Astrocyte (in vitro differentiated cells and primary cell): ENCODE measurements at places on chromosomes 7 and 10.

- no peak overlapping the region for H3K4me3 ChIP-seq
- no peak for DNase-seq
- H3K27me3 ChIP-seq, result no peaks in the 10 kb centered on the region
- no peaks in the 10 kb centered on the region for H3K36me3 ChIP-seq
- no peak overlapping the region for H3K27ac ChIP-seq
- peaks cover 5% of the 10 kb centered on the region for H3K4me1 ChIP-seq
Measured at GRCh38 chr10:112797855-112798254, 152.2 kb upstream of the TCF7L2 start.

- no peak overlapping the region for H3K27ac ChIP-seq
- DNase-seq, result no peak
- no peak overlapping the region for H3K4me3 ChIP-seq
- H3K4me1 ChIP-seq, result peaks cover 22% of the 10 kb centered on the region
Measured at GRCh38 chr10:62248465-62248864, 20.2 kb downstream of the RTKN2 start.

- no peak overlapping the region for H3K27ac ChIP-seq
- no peak for DNase-seq
- H3K4me3 ChIP-seq, result no peak overlapping the region
- H3K36me3 ChIP-seq, result no peaks in the 10 kb centered on the region
Measured at GRCh38 chr10:130761788-130762301, 549.7 kb downstream of the TCERG1L start.

DNA sequence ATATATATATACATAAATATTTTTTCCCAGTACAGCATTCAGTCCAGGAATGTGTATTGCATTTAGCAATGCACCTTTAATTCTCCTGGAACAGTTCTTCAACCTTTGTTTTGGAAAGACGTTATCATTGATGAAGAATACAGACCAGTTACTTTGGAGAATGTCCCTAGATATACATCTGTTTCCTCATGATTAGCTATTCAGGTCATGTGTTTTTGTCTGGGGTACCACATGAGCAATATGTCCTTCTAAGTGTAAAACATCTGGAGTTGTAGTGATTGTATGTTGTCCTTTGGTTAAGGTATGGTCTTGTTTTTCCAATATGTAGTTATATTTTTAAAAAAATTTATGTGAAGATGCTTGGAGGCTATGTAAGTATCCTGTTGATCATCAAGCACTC, 10.2 kb downstream of the BZW2 start:
- H3K27me3 ChIP-seq, result no peaks in the 10 kb centered on the region
- H3K27ac ChIP-seq, result no peak overlapping the region
- peaks cover 13% of the 10 kb centered on the region for H3K4me1 ChIP-seq
- no peak overlapping the region for H3K4me3 ChIP-seq
- no peaks in the 10 kb centered on the region for H3K36me3 ChIP-seq

DNA sequence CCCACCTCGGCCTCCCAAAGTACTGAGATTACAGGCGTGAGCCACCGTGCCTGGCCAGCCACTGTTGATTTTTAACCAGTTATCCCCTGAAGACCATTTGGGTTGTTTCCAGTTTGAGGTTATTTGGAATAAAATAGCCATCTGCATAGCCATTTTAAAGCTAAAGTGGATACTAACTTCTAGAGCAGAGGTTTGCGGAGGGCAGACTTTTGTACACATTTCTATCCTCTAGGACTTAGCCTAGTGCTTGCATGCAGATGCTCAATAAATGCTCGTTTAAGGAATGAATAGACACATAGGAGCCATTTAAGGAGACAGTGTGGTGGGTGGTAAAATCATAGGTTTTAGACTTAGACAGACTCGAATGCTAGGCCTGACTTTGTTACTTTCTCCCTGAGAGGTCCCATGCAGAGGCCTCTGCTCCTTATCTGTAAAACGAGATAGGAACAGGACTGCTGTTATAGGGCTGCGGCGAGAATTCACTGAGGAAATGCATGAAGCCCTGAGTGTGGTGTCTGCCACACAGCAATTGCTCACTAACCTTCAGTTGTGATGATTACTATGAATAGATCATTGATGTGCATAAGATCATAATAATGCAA, 75.9 kb downstream of the PFKFB3 start:
- H3K4me1 ChIP-seq, result peaks cover 15% of the 10 kb centered on the region
- H3K27me3 ChIP-seq, result no peaks in the 10 kb centered on the region
- peak overlapping the region; percentile 44 for H3K27ac ChIP-seq
- H3K4me3 ChIP-seq, result no peak overlapping the region

DNA sequence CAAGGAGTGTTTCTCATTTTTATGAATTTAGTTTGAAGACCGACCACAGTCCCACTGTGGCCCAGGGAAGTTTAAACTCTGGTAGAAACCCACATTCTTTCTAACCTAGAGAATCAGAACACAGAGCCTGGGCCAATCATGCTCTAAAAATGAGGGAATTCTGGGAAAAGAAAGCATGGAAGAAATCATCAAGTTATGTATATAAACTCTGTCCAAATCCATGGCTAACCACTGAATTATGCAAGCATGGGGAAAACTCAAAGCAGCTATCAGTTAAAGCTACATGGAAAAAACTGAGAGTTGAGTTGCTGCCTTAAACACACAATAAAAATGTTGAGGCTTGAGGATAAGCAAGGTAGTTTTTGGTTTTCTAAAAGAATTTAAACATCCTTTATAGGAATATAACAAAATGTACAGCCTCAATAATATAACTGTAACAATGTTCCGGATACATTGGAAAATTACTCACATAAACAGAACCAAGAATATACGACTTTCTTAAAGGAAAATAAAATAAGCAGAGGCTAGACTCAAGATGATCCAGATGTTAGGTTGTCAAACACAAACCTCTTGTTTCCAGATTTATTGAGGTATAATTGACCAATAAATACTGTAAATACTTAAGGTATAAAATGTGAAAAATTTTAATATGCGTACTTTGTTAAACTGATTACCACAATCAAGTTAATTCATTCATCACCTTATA, 311.2 kb upstream of the GNAI1 start:
- no peaks in the 10 kb centered on the region for H3K4me1 ChIP-seq
- H3K27ac ChIP-seq, result no peak overlapping the region
- H3K4me3 ChIP-seq, result no peak overlapping the region

GRCh38 chr10:31723106-31723750, 205.4 kb downstream of the ARHGAP12 start:
- H3K27me3 ChIP-seq, result no peaks in the 10 kb centered on the region
- no peaks in the 10 kb centered on the region for H3K36me3 ChIP-seq
- peaks cover 4% of the 10 kb centered on the region for H3K4me1 ChIP-seq
- no peak overlapping the region for H3K4me3 ChIP-seq
- H3K27ac ChIP-seq, result no peak overlapping the region

- H3K27ac ChIP-seq, result no peak overlapping the region
- H3K36me3 ChIP-seq, result no peaks in the 10 kb centered on the region
- no peak for DNase-seq
- H3K4me3 ChIP-seq, result no peak overlapping the region
Measured at GRCh38 chr7:44172352-44172751, 16.9 kb downstream of the GCK start.

GRCh38 chr7:124177891-124178290, 145.0 kb upstream of the TMEM229A start:
- no peaks in the 10 kb centered on the region for H3K4me1 ChIP-seq
- no peak for DNase-seq
- H3K4me3 ChIP-seq, result no peak overlapping the region
